ENCODE measurements at places on chromosomes 11 and 22.

DNA sequence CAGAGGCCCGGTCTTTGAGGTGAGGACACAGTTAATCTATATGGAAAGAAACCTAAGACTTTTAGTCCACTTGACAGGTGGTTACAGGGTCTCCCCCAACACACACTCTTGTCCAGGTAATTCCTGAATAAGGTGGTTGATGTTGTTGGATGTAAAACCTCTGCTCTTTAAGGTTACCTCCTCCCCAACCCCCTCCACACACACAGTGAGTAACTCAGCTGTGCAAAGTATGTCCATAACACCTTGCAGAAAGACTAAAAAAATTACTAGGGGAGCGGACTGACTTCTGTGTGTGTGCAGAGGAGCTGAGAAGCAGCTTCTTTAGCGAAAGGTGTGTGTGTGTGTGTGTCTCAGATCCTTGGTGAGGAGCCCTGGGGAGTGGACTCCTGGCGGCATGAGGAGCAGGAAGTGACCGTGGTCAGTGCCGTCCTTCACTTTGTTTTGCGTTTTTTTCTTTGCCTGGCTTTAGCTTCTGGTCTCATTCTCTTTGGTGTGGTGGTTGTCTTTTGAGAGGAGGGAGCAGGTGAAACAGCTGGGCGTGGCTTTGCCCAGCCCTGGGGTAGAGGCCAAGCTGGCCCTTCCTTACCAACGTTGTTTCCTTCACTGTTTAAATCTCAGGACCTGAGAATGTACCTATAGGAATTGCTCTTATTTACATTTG, 1.7 kb downstream of the ZBED4 start:
- DNase-seq: no peak

DNA sequence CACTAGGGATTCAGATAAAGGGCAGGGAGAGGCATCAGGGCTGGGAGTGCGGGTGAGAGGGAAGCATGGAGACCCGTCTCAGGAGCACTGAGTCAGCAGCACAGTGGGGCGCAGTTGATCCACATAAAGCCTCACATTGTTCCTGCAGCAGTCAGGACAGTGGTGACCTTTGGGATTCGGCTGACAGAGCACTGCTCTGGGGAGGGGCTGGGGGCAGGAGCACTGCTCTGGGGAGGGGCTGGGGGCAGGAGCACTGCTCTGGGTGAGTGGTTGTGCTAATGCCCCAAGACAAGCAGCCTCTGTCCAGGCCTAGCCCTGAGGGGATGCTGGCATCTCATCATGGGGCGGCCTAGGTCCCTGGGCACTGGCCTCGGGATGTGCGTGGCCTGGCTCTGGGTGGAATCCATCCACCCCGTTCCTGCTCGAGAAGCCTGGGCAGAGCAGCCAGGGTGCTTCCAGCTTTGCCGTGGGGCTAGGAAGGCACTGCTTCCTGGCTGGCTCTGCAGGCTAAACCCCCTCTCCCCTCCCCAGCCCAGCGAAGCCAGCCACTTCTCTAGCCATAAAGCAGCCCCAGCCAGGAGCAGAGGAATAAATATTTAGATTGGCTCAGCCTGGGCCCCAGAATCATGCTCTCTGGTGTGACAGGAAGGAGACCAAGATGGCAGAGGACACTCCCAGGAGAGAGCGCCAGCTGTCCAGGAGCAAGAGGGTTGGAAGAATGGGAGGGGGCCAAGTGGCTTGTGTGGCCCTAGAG, 7.3 kb downstream of the OAF start:
- no peak for DNase-seq

GRCh38 chr11:78350091-78350645, 67.5 kb downstream of the GAB2 start:
- no peak for DNase-seq

DNA sequence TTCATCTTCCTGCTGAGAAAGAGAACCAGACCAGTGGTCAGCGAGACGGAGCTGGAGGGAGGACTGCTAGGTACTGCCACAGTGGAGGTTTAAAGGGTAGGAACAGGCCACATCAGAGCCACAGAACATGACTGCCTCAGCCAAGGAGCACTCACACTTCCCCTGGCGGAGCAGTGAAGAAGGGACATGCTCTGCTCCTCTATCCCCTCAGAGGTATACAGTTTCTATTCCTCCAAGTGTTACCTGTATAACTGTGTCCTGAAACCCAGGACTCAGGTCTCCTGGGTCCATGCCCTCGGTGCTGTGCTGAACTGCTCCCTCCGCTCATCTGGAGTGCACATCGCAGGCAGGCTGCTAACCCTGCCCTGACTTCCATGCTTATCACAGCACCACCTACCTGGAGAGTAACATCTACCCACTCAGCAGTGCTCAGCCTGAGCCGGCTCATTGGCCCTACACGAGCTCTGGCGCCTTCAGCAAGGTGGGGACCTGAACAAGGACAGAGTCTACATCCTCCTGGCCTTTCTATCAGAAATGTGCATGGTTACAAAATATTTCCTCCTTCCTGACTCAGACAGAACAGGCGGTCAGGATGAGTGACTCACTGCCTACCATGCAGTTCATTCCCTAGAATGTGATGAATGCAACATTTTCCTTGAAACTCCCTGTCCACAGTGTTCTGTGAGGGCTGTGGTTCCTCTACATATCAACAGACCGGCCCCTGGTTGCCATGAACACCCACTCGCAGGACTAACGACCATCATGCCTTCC, 52.9 kb downstream of the C11orf58 start:
- DNase-seq: no peak

- no peak for DNase-seq
Observed at GRCh38 chr11:94740083-94741021, 27.8 kb upstream of the AMOTL1 start.

DNA sequence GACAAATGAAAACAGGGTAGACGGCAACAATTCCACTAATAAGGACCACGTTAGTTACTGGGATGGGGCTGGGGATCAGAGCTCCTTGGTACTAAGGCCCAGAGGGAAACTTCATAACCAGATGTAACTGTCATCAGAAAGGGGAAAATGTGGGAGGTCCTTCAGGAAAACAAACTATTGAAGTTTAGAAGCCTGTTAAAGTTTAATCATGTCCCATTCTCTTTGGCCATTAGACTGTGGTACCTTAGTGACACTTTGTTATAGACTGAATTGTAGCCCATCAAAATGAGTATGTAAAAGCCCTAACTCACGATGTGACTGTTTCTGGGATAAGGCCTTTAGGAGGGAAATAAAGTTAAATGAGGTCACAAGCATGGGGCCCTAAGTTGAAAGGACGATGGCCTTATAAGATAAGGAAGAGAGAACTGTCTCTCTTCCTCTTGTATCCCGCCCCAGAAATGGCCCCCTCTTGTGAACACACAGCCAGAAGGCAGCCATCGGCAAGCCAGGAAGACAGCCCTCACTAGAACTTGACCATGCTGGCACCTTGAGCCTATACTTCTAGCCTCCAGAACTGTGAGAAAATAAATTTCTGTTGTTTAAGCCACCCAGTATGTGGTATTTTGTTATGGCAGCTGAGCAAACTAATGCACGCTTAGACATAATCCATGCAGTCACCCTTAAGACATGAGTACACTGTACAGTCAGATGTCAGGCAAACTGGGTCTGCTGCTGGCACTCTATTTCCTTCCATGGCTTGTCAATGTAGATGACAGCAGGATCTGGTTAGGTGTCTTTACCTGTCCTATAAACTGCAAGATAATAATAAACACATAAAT, 26.9 kb upstream of the USP47 start:
- no peak for DNase-seq

DNA sequence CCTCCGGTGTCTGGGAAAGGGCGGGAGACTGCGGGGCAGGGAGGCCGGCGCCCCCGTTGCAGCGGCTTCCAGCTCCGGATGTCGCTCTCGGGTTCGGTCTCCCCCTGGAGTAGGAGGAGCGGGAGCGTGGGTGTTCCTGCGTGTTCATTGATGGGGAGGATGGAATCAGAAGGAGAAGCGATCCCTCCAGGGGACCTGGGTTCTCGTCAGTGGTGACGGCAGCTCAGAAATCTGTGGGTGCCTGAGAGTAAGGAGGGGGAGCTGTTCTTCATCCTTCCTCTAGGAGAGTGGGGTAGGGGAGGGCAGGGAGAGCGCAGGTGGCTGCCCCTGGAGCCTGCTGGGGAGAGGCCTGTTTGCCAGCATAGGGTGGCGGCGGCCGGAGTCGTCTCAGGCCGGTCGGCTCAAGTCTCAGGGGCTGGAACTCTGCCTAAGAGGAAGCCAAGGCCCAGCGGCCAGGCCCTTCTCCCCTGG, 1.1 kb downstream of the UBASH3B start:
- peak; percentile 27 for DNase-seq

DNA sequence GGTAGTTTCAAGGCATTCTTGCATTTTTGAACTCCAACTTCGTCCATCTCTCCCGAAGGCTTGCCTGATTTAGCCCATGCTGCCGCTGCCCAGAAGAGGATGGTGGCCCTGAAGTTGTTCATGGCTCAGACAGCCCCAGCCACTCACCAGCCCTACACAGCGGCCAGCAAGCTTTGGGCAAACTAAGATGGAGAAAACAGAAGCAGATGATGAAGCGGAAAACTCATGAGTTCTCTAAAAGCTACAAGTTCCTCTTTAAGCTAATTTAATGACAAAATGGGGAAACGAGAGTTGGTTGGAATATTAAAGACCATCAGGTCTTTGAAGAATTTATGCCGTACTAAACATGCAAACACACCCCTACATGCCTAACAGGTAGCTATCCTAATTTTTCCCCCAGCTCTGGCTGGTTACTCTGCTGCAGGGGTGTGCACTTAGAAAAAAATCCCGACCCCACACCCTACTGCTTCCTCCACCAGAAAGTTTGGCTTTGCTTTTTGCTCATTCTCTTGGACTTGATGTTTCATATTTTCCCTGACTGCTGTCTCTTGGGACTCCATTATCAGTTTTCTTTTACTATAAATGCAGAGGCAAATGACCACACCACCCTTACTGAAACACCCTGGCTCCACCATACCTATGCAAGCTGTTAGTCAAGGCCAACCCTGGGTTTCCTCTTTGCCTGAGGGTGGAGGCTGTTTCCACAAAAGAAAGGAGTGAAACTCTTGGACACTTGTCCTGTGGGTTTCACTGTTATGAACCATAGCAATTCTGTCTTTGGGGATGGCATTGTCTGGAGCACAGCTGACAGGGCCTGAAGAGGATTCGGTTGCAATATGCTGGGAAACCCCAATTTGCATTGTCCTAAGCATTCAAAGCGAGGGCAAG, at the start of gene MPEG1:
Gene MPEG1, minus strand, starts transcription at position 184 of the 888 bp plus-strand sequence. Its CDS starts 62 bp downstream, at position 122.
- no peak for DNase-seq

GRCh38 chr11:104003491-104003890, 32.9 kb upstream of the DDI1 start:
- no peak for DNase-seq

DNA sequence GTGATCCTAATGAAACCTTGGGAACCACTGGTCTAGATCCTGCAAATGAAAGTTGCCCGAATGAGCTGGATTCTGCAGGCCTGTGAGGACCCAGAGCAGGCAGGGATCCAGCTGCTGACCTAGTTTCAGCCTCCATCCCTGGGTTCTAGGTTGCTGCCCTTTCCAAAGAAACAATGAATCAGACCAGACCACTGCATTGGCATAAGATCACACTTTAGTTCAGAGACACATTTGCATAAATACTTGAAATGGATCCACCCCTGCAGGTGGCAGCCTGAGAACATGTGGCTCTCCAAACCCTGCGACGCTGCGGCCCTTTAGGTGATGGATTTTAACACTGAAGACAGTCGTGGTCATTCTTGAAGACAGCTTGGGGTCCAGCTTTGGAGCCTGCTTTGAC, 23.7 kb downstream of the ADAMTS8 start:
- DNase-seq: no peak

- DNase-seq: no peak
Observed at GRCh38 chr22:39703091-39703490, 132.5 kb downstream of the CACNA1I start.

GRCh38 chr11:83147895-83148294, 9.0 kb upstream of the PCF11 start:
- DNase-seq: no peak

- DNase-seq: no peak
Observed at GRCh38 chr11:81039916-81040524, 1599.2 kb upstream of the TENM4 start.

GRCh38 chr22:46429325-46429853, 93.9 kb downstream of the TRMU start:
- DNase-seq: no peak

GRCh38 chr22:47606426-47606825, 844.0 kb downstream of the TBC1D22A start:
- no peak for DNase-seq

DNA sequence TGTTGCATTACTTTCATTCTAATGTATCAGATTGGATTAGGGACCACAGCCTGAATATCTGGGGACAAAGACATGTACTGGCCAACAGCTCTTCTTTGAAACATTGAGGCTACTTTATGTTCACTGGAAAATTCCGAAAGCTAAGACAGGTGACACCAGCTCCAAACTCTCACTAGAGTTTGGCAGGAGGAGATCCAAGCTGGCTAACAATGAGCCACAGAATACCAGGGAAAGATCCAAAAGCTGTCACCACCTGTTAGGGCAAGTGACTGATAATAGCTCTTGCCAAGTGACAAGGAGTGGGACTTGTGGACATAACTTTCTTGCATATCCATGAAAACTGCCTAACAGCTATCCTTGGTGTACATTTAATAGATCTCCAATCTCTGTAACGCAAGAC, 333.3 kb downstream of the TTC28 start:
- no peak for DNase-seq

DNA sequence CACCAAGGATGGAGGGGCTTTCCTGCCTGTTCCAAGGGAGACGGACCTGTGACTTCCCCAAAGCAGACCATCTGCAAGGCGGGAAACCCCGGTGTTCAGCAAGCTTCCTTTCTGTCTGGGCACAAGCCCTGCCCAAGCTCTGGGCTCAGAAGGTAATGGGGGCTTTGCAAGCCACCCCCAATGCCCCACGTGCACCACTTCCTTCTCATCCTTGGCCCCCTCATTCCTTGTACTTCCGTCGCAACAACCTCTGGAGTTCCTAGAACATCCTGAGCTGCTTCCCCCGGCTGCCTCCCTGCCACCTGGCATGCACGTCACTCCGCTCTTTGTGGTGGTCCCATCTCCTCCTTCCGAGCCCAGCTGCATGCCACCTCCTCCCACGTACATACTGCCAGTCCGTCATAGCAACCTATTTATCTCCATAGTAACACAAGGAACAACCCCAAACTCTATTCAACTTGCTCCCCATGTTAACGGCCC, 3.9 kb downstream of the MYEOV start:
- DNase-seq: peak; percentile 63

DNA sequence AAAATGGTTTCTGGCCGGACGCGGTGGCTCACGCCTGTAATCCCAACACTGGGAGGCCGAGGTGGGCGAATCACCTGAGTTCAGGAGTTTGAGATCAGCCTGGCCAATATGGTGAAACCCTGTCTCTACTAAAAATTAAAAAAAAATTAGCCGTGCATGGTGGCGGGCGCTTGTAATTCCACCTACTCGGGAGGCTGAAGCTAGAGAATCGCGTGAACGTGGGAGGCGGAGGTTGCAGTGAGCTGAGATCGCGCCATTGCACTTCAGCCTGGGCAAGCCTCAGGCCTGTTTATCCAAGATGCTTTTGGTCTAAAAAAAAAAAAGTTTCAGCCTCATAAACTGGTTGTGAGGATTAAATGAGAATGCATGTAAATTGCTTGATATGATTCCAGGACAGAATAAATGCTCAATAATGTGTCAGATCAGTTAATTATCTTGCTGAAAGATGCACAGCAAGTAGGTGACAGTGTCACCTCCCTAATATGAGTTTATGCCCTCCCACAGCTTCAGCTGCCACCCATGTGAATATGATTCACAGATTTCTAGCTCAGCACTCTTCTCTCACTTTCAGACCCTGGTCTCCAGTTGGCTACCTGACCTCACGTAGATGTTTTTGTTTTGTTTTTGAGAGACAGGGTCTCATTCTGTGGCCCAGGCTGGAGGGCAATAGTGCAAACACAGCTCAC, 1.1 kb upstream of the ALG8 start:
- DNase-seq: no peak

All from CD4-positive, alpha-beta T cell (primary cell).